Left ventricle myocardium inferior (tissue), 1 donor: ENCODE measurements at places on chromosomes 5 and 9.
A peak's percentile ranks its signal among the peaks of the same experiment; 100 is the strongest.

GRCh38 chr5:40655138-40655537 lies 24.6 kb upstream of the PTGER4 start:
- DNase-seq, result no peak
- H3K27me3 ChIP-seq, result no peaks in the 10 kb centered on the region
- peaks cover 3% of the 10 kb centered on the region for H3K4me1 ChIP-seq
- no peaks in the 10 kb centered on the region for H3K36me3 ChIP-seq
- H3K27ac ChIP-seq, result no peak overlapping the region

DNA sequence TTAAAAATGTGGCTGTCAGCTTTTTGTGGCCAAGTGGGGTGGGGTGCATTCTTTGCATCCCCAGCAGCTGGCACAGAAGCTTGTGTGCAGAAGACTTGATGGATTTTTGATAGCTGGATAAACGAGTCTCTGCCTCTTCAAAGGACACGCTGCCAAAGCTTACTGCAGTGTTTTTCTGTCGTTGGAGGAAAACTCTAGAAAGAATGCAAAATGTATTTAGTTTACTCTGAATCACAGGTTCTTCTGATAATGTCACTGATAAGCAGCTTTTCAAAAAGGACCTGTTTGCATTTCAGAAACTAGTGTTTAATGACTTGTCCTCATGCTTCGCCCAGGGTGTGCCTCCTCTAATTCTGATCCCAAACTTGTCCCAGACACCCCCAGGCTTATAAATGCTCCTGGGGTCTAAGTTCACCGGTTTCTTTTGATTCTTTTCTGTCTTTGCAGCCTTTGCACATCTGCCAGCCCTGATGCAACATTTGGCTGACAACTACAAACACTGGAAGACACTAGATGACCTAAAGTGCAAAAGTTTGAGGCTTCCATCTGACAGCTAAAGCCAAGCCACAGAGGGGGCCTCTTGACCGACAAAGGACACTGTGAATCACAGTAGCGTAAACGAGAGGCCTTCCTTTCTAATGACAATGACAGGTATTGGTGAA lies 66.0 kb downstream of the WDR41 start:
- no peaks in the 10 kb centered on the region for H3K27me3 ChIP-seq
- no peak overlapping the region for H3K4me3 ChIP-seq
- H3K27ac ChIP-seq, result no peak overlapping the region

- H3K27me3 ChIP-seq, result peaks cover 40% of the 10 kb centered on the region
- H3K27ac ChIP-seq, result no peak overlapping the region
- no peaks in the 10 kb centered on the region for H3K36me3 ChIP-seq
- no peaks in the 10 kb centered on the region for H3K4me1 ChIP-seq
- no peak overlapping the region for H3K4me3 ChIP-seq
Observed at GRCh38 chr9:72257814-72258213, 107.2 kb downstream of the ZFAND5 start.

DNA sequence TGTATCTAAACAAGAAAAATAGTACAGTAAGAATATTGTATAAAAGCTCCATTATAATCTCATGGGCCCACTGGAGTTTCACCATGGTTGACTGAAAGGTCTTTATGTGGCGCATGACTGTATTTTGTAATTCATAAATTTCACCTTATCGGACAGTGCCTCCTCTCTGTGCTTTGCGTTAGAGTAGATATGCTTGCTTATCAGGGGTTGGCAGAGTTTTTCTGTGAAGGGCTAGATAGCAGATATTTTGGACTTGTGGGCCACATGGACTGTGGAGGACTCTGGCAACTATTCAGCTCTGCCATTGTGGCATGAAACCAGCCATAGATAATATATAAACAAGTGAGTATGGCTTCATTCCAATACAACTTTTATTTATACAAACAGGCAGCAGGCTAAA lies 23.2 kb downstream of the GAPVD1 start:
- H3K4me1 ChIP-seq, result peaks cover 52% of the 10 kb centered on the region
- no peak overlapping the region for H3K4me3 ChIP-seq
- peak overlapping the region; percentile 0 for H3K27ac ChIP-seq
- peaks cover 15% of the 10 kb centered on the region for H3K36me3 ChIP-seq

- peaks cover 8% of the 10 kb centered on the region for H3K4me1 ChIP-seq
- H3K36me3 ChIP-seq, result no peaks in the 10 kb centered on the region
- H3K27ac ChIP-seq, result peak overlapping the region; percentile 22
- no peak overlapping the region for H3K4me3 ChIP-seq
- no peaks in the 10 kb centered on the region for H3K27me3 ChIP-seq
Observed at GRCh38 chr5:157718519-157718918, 12.7 kb upstream of the THG1L start.

- H3K4me3 ChIP-seq, result no peak overlapping the region
- DNase-seq, result no peak
- no peak overlapping the region for H3K27ac ChIP-seq
- peaks cover 26% of the 10 kb centered on the region for H3K4me1 ChIP-seq
- H3K27me3 ChIP-seq, result no peaks in the 10 kb centered on the region
- H3K36me3 ChIP-seq, result no peaks in the 10 kb centered on the region
Observed at GRCh38 chr5:40401284-40402006, 278.3 kb upstream of the PTGER4 start.
